ENCODE measurements at places on chromosomes 11 and 22. TPM values are rescaled to one million over a fixed set of nuclear protein-coding genes. Genes with fewer than 3 reads are reported as not detected.
A peak's percentile ranks its signal among the peaks of the same experiment; 100 is the strongest.

DNA sequence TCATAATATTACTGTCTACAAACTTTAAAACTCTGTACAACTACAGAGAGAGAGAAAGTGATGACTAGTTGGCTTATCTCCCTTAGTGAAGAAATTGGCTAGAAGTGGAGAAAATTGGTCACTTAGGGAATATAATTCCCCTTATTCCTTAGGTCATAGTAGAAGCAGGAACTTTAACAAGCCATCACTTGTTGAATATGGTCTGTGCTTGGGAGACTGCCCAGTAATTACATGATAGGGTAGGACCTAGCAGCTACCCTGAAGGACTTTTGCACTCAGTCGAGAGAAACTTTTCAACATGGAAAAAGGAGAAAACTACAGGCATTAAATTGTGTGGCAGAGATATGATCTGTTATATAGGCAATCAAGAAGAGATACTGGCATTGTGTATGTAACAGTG is 576.5 kb upstream of the CCDC90B start:
- DNase-seq = no peak

DNA sequence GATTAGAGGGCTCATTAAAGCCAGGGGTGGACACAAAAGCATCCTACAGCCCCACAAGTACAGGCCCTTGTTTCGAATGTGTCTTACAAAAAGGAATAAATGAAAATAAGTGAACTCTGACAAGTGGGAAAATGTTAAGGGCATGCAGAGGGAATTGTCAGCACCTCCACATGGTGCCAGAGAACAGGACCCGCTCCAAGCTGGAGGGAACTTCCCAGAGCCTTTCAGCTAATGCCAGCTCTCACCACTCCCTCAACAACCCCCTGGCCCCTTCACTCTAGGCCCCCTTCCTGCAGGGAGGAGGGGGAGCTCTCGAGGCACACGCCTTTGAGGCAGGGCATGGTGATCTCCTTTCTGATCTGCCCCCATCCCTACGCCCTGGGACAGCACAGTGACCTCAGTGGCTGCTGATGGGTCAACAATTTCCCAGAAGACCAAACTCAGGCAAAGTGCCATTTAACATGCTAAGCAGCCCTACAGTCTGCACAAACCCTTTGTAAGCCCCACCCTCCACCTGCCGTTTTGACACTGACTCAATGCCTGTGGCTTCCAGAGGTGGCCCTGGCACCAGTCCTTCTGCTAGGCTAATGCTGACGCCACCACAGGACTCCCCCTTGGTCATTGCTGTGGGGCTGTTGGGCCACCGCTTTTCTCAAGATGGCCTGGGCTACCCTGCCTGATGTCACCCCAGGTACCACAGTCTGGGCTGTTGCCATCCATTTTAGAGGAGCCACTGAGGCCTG is 12.5 kb upstream of the CHST1 start:
- no peak for DNase-seq

GRCh38 chr11:131670876-131671275 is 300.5 kb downstream of the NTM start:
- DNase-seq = no peak

- no peak for DNase-seq
Observed at GRCh38 chr22:29701155-29701999, 18.4 kb upstream of the CABP7 start.

DNA sequence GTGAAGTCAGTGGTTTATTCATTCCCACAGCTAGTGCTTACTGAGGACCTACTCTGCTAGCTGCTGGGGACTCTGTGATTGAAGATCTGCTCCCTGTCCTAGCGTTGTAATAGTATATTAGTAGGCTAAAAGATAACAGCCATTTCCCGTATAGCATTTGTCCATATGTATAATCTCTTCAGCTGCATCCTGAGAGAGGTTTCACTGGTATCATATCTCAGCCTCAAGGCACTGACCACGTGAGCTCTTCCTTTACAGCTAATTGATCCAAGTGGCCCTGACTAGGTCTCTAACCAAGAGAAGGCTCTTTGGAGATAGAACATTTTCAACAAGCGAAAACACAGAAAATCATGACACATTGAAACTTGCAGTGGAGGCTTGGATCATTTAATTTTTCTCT is 110.2 kb downstream of the APIP start:
- DNase-seq = no peak

DNA sequence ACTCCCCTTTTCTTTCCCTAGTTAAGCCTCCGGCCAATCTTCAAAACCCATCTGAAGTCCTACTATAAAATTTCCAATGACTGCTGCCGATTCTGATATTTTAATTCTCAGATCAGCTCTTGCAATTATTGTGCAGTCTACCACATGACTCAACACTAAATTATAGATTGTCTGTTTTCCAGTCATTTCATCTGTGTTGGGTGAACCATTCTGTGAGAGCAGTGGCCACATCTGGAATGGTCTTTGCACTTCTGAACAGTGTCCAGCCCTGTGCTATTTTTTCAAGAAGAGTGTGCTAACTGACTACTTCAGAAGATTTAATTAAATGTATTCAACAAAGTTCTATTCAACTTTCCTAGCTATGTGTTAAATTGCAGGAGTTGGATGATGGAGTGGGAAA is 47.2 kb upstream of the MMP7 start:
- DNase-seq = no peak

- DNase-seq = no peak
Observed at GRCh38 chr11:128726458-128727139, 32.7 kb downstream of the FLI1 start.

Gene OOSP4B
- total RNA-seq = not detected

Gene INS
- not detected for total RNA-seq

Gene SLC7A4
- 0.69 TPM for total RNA-seq

- no peak for DNase-seq
Observed at GRCh38 chr11:111531687-111532364, 8.7 kb upstream of the LAYN start.

Gene IL18
- 21.6 TPM for total RNA-seq

Gene CCDC83
- not detected for total RNA-seq

DNA sequence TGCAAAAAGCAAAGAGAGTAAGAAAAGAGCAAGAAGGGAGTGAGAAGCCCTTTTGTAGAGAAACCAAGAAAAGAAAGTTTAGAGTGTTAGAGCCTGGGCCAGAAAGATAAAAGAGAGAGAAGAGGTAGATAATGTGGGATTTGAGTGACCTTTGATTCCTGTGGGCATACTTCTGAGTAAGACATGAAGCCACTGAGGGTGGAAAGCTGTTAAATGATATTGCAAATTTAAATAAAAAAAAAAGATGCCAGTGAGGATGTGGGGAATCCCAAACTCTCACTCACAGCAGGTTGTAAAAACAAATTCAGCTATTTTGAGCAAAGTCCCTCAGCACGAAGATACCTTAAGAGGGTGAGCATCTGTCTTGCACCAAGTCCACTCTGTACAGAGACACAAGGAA is 59.4 kb upstream of the TOP3B start:
- no peak for DNase-seq

DNA sequence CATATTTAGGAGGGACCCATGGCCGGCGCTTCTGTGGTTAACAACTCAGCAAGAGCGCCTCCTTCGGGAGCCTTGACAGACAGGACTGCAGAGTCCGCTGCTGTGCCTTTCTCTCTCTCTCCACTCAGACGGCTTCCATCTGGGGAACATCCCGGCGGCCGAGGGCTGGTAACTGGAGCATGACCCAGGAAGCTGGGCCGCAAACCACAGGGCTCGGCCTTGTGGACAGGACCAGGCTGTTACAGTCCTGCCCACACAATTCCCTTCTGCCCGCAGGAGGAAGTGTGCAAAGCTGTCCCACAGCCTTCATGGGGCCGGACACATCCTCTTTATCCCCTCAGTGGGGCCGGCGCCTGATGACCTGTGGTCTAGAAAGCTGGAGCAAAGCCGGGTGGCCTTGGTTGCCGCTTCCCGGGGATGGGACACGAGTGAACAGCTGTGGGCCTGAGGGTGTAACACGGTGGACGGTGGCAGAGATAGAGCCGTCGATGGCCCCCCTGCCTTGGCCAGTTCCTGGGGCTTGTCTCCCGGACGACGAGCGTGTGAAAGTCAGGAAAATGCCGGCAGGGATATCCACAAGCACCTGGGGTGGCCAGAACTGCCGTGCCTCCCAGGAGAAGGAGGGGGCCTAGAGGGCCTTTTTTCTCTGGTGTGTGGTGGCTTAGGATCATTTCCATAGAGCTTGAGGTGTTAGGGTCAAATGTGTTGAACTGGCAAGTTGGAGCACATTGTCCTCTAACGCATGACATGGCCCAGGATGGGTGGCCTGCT is 50.1 kb downstream of the FBLN1 start:
- peak; percentile 45 for DNase-seq

DNA sequence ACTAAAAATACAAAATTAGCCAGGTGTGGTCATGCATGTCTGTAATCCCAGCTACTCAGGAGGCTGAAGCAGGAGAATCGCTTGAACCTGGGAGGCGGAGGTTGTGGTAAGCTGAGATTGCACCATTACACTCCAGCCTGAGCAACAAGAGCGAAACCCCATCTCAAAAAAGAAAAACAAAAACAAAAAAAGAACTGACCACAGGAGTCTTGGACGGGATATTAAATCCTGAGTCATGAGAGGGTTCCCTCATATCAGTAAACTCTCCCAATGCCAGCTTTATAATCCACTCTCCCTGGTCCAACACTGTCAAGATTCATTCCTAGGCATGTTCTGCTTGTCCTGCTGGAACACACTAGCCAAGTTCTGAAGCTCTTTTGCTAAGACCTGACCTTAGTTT is 61.5 kb upstream of the EP300 start:
- no peak for DNase-seq

Gene TMEM138
- total RNA-seq = 16.6 TPM

Gene BIRC3
- total RNA-seq = 7.6 TPM

- no peak for DNase-seq
Observed at GRCh38 chr22:29163808-29164207, 41.9 kb upstream of the EMID1 start.

Gene OR4D10
- total RNA-seq = not detected

Gene NLRP14
- 0.20 TPM for total RNA-seq

Gene SAA4
- total RNA-seq = not detected
